ENCODE measurements at places on chromosomes 2 and 18.

DNA sequence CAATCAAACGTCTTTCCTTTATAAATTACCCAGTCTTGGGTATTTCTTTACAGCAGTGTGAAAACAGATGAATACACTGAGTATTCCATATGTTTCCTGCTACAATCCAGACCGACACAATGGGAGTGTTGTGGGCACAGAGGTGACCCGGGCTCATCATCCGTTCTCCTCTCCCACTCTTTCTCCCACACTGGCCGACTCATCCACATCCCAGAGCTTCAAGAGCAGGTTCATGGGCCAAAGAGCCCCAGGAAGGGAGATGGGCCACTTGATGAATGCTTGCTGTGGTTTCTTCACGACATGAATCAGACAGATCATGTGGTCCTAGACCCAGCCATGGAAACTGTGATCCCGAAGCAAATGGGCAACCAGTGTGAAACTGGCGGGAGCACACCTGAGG, 4.1 kb upstream of the COPS8 start:
- DNase-seq, result no peak

- no peak for DNase-seq
Observed at GRCh38 chr2:151186011-151186410, 75.7 kb downstream of the RBM43 start.

DNA sequence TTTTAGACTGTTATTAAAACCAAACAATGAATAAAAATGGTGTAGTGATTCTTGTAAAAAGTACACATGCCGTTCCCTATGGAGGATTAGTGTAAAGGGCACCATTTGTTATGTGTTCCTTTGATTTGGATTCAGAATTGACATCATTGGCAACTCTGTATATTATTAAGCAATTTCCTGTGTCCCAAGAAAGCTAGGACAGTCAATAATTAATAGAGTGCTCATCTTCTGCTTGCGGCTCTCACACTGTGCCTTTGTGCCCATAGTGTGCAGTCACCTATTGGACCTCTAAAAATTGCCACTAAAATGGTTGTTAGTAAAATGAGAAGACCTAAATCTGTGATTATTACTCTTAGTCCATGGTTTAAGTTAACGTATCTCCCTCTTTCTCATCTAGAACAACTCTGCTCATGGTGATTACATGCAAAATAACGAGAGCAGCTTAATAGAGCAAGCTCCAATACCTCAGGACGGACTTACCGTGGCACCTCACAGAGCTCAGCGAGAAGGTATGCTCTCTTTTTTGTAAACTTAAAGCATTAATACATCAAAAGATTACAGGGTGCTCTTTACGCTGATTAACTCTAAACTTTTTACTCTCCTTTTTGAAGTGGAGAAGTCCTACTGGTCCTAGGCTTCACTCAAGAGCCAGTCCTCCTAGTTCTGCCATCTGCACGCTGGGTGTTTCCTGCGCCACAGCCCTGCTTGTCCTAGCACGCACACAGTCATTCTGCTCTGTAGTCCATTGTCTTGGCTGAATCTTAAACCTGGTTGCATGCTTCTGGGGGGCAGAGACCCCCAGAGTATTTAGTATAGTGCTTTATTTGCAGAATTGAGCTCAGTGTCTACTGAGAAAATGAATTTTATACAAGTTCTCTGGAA, 16.7 kb downstream of the ZCCHC2 start:
- DNase-seq, result no peak

GRCh38 chr18:10381951-10382350, 72.5 kb upstream of the APCDD1 start:
- peak; percentile 62 for DNase-seq

Data from GM23248 (cell line).